Mesenteric fat pad (tissue), 1 donor: ENCODE measurements at places on chromosomes 3 and 15.

DNA sequence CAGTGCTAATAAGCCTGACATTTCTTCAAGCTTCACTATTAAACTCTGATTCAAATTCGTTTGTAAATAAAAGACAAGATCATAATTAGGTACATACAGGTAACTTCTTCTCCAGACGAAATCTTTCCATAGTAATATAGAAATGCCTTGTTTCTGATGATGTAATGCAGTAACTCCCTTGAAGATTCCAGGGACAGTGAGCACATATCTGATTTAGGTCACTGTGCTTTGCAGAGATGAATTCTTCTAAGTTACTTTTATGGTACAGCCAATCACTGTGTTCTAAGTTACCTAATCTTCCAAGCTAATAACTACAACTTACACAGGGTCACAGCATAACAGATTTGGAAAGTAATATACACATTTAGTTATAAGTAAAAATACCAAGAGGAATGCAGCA is 27.6 kb downstream of the SLC4A7 start:
- DNase-seq, result no peak

DNA sequence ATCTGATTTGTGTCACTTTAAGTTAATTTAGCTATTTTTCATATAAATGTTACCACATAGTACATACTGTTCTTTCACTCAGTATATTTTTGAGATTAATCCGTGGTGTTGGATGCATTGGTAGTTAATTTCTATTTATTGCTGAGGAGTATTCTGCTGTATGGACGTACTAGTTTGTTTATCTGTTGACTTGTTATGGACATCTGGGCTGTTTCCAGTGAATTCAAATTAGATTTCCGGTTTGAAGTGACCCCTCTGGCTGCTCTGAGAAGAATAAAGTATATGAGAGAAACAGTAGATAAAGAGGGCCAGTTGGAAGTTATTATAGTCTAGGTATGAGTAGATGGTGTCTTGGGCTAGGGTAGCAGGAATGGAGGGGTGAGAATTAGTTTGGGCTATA is 15.6 kb downstream of the KAT2B start:
- DNase-seq, result no peak

- no peak for DNase-seq
Measured at GRCh38 chr15:92168066-92168683, 225.5 kb upstream of the ST8SIA2 start.

DNA sequence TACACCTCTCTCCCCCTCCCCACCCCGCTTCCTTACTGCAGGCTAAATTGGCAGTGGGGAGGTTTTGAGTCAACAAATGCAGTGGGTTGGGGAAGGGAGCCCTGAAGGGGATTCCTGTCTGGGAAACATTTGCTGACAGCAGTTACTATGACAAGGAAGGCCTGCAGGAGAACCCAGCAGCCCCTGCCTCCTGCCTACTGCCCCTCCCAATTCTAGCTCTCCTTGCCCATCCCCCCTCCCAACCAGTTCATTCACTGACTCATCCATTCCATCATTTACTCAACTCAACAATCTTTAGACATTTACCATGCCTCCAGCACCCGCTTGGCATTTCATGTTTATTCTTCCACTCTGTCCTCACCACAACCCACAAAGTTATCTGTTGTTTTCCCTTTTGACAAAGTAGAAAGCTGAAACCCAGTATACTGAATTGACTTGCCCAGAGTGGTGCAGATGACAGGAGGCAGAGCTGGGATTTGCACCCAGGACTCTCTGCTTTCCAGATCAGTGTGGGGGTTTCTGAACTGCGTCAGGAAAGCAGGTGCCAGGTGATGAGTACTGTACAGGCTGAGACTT is 75.0 kb downstream of the MAGEF1 start:
- DNase-seq, result no peak

DNA sequence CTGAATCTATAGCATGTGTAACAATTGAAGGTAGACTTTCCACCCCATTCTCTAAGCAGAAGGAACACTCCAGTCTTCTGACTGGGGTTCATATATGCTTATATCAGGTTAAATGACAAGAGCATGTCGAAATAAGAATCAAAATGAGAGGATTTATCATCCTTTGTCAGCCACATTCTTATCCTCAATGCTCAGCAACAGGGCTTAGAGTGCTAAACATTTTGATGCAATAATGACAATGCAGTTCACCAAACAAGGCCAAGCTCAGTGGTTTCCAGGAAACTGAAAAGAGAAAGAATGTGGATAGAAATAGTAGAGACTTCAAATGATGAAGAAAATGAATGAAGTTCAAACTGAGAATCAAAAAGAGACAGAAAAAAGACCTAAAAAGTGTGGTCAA is 78.0 kb downstream of the FSIP1 start:
- no peak for DNase-seq

GRCh38 chr15:68500363-68501258 is 68.6 kb upstream of the ITGA11 start:
- no peak for DNase-seq

DNA sequence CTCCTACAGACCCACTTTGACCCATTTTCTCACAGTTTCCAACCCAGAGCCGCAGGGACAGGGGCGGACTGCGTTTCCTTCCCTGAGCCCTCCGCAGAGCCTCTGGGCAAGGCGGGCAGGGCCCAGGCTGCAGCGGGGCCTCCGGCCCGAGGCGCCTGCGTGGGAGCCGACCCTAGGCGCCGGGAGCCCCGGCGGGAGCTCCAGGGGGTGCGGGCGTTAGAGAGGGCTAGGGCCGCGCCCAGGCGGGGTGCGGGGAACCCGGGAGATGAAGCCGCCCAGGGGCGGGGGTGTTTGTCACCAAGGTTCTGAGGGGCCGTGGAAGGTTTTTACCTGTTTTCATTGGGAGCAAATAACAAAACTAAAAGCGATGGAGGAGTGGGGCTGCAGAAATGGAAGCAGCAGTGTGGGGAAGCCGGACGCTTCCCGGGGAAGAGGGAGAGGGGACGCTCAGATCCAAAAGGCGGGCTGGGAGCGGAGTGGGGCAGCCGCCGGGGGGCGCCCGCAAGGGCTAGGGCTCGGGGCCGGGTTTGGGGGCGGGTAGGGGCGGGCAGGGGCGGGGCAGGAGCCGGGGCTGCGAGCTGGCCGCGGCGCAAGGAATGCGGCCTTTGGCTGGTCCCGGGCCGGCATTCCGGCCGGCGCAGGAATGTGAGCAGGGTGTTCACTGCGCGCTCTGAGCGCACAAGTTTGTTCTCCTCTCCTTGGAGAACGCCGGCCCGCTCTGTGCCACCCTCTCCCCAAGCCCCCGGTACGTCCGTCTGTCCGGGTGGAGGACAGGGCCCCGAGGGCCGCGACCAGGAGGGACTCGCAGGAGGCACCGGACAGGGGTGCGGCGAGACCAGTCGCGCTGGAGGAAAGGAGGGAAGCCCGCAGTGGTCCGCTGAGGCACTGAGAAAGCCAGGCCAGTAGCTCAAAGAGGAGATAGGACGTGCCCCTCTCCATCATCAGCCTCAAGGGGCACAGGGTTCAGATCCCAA is 61.1 kb downstream of the AMOTL2 start:
- no peak for DNase-seq

DNA sequence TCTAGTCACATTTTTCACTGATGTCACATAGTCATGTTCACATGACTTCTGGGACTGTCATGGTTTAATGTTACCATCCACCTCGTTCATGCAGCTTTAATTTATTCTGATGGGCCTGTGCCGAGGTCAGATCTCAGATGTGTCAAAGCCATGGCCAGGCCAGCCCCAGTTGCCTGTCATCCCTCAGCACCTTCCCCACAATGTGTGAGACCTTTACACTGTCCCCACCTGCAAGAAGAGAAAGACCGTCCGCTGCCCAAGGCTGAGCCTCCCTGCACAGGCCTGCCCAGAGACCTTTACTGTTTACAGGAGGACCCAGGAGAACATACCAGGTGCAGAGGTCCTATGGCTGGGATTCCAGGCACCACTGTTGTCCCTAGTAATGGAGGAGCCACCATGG is 12.8 kb upstream of the KLF15 start:
- DNase-seq, result no peak

DNA sequence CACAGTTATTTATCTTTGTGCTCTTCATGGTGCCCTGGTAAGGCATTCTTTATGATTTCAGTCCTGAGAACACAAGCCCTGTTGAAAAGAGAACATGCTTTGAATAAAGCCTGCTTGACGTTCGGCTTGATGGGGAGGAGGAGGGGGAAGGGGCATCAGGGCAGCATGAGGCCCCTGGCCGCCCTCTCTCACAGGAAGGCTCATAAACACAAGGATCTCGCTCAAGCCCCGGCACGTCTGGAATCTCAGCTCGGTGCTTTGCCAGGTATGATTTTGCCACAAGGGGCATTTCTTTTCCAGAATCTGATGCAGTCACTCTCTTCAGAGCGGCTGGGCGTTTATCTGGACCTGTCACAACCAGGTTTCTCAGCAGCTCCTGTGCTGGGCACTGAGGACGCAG is 129.4 kb downstream of the DNAJB8 start:
- DNase-seq, result peak; percentile 41

- DNase-seq, result no peak
Measured at GRCh38 chr3:45775571-45776300, 20.6 kb downstream of the SLC6A20 start.

- peak; percentile 89 for DNase-seq
Measured at GRCh38 chr3:126134219-126134975, 46.0 kb downstream of the ALDH1L1 start.

- no peak for DNase-seq
Measured at GRCh38 chr15:91974321-91974720, 120.8 kb downstream of the SLCO3A1 start.

DNA sequence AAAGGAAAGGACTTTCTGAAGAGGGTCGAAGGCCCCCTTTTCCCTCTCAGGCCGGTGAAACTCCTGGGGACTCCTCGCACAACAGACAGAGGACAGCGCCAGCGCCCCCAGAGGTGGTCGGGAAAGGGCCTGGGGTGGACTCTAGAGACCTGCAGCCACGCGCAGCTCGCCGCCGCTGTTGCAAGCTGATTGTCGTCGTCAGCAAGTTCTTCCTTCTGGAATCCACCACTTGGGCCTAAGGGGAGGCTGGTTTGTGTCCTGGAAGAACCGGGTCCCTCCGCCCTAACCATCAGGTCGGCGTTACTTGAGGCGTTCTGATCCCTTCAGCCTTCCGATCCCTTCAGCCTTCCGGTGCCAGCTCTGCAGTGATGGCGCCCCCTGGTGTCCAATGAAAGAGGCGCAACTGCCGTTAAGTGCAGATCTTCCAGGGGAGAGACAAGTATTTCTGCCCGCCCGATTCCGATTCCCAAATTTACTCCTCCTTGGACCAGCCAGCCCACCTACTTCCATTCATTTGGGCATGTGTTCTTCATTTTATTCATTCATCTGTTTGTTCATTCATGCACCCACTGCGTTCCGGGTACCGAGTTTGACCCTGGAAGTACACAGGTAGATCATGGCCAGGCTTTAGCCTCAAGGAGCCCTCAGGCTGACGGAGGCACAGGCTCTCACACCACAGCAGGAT is 77.2 kb upstream of the SLC6A11 start:
- DNase-seq, result peak; percentile 90

- no peak for DNase-seq
Measured at GRCh38 chr3:152056481-152056880, 183.0 kb downstream of the SUCNR1 start.

GRCh38 chr3:185084901-185085300 is 68.0 kb downstream of the C3orf70 start:
- DNase-seq, result no peak

- DNase-seq, result no peak
Measured at GRCh38 chr3:148457886-148458285, 239.8 kb upstream of the AGTR1 start.

DNA sequence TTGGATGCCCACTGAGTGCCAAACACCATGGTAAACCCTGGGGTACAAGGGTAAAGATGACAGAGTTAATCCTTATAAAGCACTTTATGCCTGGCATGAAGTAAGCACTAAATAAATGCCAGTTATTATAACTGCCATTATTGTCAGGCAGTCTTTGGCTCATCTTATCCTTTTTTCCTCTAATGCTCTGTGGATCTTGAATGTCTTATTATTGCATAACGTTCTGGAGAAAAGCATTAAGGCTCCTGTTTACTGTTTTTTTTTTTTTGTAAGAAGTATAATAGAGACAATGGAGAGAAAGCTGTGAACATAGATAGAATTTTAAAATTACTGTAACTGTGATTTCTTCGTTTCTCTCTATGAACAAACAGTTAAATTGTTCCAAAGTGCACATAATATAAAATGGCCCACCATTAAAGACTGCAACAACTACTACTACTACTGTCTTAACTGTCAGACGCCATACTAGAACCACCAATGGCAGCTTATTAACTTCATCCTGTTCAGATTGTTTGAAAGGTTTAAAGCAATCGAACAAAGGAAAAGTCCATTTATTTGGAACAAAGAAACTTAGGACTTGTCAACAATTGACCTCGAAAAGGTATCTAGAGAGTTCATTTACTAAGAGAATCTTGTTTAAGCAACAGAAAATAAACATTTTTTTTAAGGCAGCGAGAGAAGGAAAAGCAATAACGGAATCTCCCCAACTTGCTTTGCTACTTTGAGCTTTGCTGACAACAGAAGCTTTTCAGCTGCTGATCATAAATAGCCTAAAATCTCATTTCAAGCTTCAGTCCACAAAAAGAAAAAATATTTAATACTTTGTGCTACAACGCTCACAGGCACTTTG is 520.7 kb downstream of the ROBO1 start:
- DNase-seq, result no peak

GRCh38 chr3:8954938-8955763 is 8.1 kb downstream of the RAD18 start:
- no peak for DNase-seq
